GM19239 (cell line): ENCODE measurements at places on chromosomes 12 and 14.

GRCh38 chr14:50342221-50343078 is 30.3 kb downstream of the DMAC2L start:
- no peak for DNase-seq

DNA sequence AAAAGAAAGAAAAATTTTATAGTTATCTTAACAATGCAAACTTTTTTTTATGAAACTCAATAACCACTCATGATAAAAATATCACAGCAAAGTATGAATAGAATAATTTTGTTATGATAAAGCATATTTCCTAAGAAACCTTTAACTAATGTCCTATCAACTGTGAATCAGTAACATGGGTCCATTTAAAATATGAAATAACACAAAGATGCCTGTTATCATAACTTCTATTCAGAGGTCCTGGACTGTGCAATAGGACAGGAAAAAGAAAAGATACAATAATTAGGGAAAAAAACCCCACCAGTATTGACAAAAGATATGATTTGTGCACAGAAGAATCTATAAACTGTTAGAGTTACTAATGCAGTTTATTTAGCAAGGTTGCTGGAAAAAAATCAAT is 245.4 kb downstream of the FOXN3 start:
- no peak for DNase-seq

GRCh38 chr12:110100315-110100970 is 23.7 kb upstream of the IFT81 start:
- peak; percentile 62 for DNase-seq

GRCh38 chr14:41718477-41719166 is 111.9 kb downstream of the LRFN5 start:
- no peak for DNase-seq

- no peak for DNase-seq
These were observed 182.1 kb downstream of the PAWR start for GRCh38 chr12:79508622-79509021.

GRCh38 chr12:98741196-98741555 is 96.1 kb downstream of the APAF1 start:
- DNase-seq = no peak

GRCh38 chr14:91058042-91058581 is 2.3 kb downstream of the RPS6KA5 start:
- no peak for DNase-seq

DNA sequence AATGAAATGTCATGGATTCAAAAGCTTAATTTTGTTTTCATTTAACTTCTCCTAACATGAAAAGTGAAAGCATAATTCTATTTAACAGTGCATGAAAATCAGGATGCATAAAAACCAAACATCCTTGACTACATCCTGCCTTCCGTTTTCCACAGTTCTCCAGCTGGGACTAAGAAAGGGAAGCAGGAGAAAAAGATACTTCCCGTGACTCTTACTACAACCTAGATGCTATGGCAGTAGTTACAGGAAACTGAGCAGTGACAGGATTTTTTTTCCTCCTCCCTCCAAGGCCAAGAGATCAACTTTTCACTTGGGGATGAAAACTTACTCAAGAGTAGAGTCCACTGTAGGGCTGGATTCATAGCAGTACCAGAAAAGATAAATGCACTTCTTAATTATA is 2.6 kb downstream of the EXOC5 start:
- no peak for DNase-seq

DNA sequence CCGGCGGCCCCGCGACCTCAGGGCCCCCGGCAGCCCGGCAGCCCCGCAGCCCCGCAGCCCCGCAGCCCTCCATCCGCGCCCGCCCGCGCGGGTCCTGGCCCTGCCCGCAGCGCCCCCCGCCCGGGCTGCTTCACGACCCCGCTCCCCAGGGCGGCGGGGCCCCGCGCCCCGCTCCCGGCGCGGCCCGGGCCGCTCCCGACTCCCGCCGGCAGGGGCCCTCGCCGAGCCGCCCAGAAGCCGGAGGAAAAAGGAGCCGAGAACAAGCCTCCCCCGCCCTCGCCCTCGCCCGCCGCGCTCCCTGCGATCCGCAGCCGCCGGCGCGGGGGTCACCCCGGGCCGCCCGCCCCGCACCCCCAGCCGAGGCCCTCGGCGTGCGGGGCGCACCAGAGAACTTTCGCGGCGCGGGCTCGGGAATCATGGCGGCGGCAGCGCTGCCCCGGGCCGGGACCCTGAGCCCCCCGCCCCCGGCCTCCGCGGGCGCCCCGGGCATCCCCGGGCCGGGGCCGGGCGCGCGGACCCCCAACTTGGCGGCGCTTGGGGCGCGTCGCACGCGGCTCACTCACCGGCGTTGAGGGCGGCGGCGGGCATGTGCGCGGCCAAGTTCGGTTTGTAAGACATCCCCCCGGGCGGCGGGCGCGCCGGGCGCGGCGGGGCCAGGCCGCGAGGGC is 521 bp downstream of the CDK2AP1 start:
- DNase-seq = peak; percentile 93

DNA sequence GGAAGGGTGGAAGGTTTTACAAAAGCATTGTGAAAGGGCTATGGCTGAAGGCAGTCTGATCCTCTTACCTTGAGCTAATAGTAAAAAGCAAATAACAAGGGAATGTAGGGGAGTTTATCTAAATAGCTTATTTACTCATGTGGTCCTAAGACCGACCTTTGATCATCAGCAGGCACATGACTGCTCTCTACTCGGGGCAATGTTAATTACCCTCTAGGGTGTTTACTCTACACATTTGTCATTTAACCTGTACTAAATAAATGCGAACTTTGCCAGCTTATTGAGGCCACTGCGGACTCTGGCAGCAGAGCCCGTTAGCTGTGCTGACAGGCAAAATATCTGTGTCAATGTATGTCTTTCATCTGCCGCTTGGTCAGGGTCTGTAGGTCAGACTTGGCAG is 768.3 kb upstream of the ATXN7L3B start:
- DNase-seq = no peak

DNA sequence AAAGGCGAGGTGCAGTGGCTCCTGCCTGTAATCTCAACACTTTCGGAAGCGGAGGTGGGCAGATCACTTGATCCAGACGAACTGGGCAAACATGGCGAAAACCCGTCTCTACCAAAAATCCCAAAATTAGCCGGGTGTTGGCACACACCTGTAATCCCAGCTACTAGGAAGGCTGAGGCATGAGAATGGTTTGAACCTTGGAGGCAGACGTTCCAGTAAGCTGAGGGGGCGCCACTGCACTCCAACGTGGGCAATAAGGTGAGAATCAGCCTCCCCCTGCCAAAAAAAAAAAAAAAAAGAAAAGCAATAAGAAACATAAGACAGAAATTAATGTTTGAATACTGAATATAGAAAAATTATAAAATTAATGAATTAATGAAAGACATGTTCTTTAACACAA is 928.7 kb downstream of the LRFN5 start:
- DNase-seq = no peak

GRCh38 chr12:93378998-93379325 is 1.2 kb downstream of the NUDT4 start:
- DNase-seq = no peak

GRCh38 chr14:28243600-28243999 is 523.0 kb upstream of the FOXG1 start:
- DNase-seq = no peak

GRCh38 chr14:103019826-103020225 is 37.5 kb downstream of the CDC42BPB start:
- DNase-seq = no peak
